ENCODE measurements at places on chromosomes 5 and 9.
A peak's percentile ranks its signal among the peaks of the same experiment; 100 is the strongest.

- no peak for DNase-seq
Measured at GRCh38 chr5:119393746-119394145, 37.9 kb downstream of the TNFAIP8 start.

DNA sequence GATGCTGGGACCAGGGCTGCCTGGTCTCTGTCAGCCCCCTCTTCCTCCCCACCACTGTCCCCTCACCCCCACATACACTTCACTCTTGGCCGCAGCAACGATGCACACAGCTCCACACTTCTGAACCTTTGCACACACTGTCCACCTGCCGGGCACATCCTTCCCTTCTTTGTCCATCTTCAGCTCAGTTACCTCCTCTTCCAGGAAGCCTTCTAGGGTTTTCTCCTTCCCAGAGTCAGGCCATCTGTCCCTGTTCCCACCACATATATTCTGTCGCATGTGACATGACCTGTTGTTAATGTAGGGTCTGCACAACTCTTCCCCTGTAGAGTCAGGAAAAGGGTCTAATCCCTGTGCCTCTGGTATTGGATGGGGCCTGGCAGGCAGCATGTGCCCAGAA lies 38.6 kb upstream of the PHYKPL start:
- no peak for DNase-seq

- DNase-seq: no peak
Measured at GRCh38 chr9:23635276-23635675, 190.8 kb downstream of the ELAVL2 start.

DNA sequence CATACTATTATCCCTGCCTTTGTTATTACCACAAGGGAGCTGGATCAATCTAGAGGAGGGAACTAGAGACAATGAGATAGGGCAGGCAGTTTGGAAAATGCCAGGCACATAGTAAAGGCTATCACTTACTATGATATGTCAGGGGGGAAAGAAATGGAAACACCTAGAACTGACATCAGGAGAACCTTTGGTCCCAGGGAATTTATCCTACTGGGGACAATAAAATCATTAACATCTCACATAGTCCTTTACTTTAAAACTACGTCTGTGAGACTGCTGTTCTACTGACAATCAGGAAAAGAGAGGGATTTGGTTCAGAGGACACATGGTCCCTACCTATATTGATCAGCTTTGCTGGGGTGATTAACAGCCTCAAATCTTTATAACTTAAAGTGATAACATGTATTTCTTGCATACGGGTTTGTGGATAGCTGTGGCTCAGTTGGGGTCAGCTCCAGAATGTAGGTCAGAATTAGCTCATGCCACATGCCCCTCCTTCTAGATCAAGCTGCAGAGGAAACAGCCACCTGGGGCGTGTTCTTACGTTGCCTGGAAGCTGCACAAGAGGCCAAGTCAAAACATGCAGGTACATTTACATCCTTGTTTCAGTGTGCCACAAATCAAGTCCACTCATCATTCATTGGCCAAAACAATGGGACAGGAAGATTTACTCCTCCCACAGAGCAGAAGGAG lies 43.9 kb upstream of the ALDOB start:
- no peak for DNase-seq

- no peak for DNase-seq
Measured at GRCh38 chr9:82606492-82607382, 456.2 kb downstream of the RASEF start.

GRCh38 chr5:83118976-83119375 lies 41.6 kb downstream of the XRCC4 start:
- DNase-seq: no peak

DNA sequence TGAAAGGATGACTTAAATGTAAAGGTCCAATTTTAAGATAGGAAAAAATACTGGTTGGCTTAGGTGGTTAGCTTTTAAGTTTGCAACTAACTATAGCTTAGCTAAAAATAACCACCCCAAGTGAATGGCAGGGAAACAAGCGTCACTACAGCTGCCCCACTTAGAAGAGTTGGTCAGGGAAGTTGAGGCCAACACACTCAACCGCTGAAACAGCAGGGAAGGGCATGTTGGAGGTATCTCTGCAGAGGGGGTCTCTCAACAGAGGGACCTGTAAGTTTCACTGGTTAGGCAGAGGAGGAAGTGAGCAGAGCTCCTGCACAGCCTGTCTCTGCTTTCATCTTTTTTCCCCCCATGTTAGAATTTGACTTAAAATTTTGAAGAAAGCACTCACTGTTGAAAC lies 75.3 kb downstream of the LHFPL2 start:
- DNase-seq: no peak

- no peak for DNase-seq
Measured at GRCh38 chr9:96515621-96516470, 65.9 kb downstream of the HABP4 start.

DNA sequence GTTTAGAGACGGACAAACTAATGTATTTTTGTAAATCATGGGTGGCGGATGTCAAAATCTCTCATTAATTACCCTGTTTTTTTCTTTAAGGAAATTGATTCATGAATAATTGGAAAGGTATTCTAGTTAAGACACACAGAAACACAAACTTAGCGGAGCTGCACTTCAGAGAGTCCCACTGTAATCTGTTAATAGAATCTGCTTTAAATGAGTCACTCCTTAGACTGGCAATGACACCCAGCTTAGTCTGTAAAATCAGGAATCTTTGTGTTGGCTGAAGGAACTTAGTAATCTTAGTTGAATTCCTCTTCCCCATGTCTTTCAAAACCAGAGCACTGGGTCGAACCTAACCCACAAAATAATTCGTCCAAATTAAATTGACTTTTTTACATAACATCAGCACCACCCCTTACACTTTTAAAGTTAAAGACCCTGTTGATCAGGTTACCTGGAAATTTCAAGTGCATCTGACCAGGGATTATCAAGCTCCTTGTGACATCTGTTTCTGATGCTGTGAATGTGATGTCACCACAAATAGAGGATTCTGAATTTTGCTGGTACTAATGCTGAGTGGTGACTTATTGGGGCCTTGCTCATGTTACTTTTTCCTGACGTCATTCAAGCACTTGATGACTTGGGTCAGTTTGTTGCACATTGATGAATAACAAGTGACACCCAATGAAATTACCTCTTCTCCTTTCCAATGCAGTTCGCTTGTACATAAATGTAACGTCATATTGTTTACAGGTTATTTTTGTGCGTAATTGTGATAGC lies 313.6 kb downstream of the KCTD16 start:
- DNase-seq: no peak

GRCh38 chr5:175694371-175695160 lies 36.7 kb downstream of the HRH2 start:
- no peak for DNase-seq

DNA sequence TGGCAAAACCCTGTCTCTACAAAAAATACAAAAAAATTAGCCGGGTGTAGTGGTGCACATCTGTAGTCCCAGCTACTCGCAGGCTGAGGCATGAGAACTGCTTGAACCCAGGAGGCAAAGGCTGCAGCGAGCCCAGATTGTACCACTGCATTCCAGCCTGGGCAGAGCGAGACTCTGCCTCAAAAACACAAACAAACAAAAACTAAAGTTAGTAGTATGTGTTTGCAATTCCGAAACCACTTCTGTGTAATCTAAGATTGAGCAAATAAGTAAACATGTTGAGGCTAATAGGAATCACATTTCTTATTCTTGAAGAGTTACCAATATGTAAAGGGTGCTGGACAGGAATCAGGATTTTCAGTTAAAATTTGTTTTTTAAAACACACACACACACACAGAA lies 70.0 kb upstream of the SUSD1 start:
- no peak for DNase-seq

DNA sequence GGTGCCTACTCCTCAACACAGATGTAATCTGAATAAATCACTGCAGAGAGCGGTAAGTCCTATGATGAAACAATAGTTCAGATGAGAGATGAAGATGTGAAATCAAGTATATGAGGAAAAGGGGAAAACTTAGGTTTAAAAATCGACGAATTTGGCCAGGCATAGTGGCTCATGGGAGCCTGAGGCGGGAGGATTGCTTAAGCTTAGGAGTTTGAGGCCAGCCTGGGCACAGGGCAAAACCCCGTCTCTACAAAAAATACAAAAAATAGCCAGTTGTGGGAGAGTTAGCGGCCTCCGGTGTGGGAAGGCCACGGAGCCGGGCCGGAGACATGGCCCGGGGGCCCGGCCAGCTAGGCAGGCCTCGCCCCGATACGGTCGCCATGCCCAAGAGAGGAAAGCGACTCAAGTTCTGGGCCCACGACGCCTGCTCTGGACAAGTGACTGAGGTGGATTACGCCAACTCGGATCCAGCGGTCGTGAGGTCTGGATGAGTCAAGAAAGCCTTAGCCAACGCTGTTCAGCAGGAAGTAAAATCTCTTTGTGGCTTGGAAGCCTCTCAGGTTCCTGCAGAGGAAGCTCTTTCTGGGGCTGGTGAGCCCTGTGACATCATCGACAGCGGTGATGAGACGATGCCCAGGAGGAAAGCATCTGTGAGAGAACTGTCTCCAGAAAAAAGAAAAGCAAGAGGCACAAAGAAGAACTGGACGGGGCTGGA lies 62.8 kb upstream of the SUB1 start:
- peak; percentile 21 for DNase-seq

- DNase-seq: no peak
Measured at GRCh38 chr9:91197232-91198181, 164.2 kb downstream of the AUH start.

Measured in T-cell (primary cell).